ENCODE measurements at places on chromosomes 16 and 17. TPM values are rescaled to one million over a fixed set of nuclear protein-coding genes. Genes with fewer than 3 reads are reported as not detected.

- H3K4me1 ChIP-seq, result no peaks in the 10 kb centered on the region
- no peaks in the 10 kb centered on the region for H3K36me3 ChIP-seq
- no peak overlapping the region for H3K4me3 ChIP-seq
- no peak for DNase-seq
- H3K27ac ChIP-seq, result no peak overlapping the region
Measured at GRCh38 chr17:48429156-48429555, 858 bp downstream of the SKAP1 start.

TPSAB1 gene
- total RNA-seq, result 38.0 TPM

MT1G gene
- 5.3 TPM for total RNA-seq

ALOX12B gene
- total RNA-seq, result not detected

HYDIN gene
- 4.2 TPM for total RNA-seq
